ENCODE measurements at places on chromosomes 2 and 18.

DNA sequence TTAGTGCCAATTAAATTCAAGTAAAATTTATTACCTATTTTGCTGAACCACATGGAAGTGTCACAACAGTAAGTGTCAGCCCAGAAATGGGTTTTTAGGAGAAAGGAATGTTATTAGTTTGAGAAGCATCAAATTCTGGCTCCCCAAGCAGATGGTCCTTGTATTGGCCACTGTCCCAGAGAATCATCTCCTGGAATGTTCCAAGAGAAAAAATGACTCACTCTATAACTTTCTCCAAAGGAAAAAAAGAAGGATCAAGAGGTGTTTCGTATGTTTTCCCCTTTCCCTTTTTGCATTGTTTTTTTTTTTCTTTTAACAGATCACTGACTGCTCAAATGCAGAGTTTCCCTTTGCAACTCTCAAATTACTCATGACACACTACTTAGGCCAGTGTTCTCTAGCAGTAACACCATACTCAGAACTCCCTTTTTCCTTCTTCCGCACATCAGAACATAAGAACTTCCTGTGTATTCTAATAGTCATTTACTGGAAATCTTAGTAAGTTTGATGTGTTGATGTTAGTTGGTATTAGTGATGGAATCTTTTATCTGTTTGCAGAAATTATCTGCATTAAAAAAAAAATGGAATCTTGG is 390.3 kb downstream of the GPD2 start:
- DNase-seq = peak; percentile 87

DNA sequence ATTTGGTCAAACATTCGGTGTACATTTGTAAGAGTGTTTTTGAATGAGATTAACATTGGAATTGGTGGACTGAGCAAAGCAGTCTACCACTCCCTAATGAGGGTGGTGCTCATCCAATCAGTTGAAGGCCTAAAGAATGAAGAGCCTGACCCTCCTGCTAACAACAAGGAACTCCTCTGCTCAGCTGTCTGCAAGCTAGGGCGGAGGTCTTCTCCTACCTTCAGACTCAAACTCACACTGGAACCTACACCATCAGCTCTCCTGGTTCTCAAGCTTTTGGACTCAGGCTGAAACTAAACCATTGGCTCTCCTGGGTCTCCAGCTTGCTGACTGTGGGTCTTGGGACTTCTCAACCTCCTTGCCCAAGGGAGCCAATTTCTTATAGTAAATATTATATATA is 55.5 kb upstream of the NPAS2 start:
- DNase-seq = no peak

DNA sequence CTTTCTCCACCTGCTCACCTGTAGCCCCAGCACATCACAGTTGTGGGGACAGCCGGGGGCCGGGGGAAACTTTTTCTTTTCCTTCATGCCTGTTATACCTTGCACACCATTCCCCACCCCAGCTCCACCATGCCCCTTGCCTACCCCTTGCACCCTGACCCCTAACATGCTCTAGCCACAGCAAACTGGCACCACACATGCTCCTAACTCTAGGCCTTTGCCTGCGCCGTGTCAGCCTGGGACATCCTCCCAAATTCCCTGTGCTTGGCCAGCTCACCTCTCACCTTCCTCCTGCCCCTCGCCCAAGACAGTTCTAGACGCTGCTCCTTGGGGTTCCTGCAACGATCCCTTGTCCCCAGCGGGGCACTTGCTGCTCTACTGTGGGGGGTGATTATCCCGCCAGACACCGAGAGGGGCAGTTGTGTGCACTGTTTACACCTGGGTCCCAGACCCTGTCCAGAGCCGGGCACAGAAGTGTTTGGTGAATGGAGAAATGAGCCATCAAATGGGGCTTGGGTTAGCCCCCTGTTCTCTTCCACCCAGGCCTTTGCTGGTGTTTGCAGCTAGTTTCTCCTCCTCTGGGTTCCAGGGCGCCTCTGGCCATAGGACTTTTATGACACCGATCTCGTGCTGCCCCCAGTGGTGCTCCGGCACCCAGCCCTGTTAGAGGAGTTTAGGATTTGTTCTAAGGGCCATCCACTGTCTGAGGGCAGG is 129.8 kb downstream of the CTIF start:
- no peak for DNase-seq

DNA sequence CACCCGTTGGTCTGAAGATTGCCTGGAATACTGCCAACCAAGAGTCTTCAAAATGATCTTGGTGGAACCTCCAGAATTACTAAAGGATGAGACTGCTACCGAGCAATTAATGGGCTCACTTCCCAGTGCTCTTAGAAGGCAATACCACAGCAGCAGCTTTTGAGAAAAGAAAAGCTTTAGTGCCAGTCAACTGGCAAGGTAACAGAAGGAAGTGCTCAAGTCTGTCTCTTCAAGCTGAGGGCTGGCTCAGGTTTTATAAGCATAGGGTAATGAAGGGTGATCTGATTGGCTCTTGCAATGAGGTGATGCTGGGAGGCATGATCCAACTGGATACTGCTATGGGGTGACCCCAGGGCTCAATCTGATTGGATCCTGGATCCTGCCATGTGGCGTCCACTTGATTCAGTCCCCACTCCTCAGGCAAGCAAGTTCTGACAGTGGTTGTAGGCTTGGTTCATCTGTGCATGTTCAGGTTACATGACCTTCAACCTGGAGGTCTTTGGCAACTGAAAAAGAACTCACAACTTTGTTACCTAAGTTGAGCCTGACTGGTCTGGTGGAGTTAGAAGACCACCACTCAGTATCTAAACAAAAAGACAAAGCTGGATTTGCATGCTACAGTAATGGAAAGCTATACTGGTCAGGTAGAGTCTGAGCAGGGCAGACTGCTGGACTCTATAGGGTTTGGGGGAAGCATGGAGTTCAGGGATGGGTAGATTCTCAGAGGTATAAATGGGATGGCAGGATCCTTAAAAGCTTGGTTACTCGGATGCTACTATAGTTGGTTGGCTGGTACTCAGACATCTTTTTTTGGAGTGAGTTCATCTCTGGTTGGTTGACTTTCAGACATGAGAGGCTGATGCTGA is 14.0 kb upstream of the RIF1 start:
- no peak for DNase-seq

GRCh38 chr2:195590199-195590860 is 66.7 kb upstream of the SLC39A10 start:
- DNase-seq = no peak

DNA sequence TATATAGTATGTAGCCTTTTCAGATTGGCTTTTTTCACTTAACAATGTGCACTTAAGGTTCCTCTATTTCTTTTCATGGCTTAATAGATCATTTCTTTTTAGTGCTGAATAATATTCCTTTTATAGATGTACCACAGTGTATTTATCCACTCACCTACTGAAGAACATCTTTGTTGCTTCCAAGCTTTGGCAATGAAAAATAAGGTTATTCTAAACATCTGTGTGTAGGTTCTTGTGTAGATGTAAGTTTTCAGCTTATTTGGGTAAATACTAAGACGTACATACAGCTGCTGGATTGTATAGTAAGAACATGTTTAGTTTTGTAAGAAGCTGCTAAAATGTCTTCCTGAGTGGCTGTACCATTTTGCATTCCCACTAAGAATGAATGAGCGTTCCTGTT is 68.3 kb upstream of the RASGRP3 start:
- DNase-seq = no peak

DNA sequence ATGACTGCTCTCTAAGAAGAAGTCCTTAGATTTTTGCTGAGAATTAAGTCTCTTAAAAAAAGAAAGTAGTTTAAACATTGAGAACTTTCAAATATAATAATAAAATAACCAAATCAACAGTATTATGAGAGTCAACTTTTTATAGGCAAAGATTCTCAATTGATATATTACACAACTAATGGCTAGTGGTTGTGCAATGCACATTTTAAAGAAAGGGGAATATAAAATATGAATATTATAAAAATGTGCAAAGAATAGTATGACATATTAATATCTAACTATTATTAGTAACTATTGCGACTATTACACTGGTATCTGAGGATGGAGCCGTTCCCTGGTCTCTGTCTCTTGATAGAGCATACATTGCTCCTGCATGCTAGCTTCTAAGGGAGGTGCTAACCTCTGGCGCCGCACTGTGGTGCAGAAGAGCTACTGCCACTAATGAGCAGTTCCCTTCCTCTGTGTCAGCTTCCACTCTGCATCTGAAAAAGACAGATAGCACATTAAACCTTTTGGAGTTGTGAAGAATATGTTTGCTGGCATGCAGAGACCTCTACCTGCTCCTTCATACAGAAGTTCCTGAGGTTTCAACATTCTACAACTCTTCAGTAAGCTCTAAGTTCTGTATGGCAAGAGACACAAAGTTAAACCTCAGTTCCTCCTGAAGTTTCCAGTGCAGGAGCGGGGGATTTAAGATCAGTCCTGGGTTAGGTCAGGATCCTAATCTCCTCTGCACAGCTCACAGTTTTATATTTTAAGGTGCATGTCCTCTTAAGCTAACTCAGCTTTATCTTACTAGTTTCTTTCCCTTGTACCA is 3.5 kb upstream of the SLC9A2 start:
- peak; percentile 13 for DNase-seq

DNA sequence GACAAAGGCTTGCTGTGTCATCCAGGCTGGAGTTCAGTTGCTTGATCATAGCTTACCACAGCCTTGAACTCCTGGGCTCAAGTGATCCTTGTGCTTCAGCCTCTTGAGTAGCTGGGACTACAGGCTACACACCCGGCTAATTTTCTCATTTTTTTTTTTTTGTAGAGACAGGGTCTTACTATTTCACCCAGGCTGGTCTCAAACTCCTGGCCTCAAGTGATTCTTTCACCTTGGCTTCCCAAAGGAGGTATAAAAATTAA is 178.0 kb downstream of the MTCL1 start:
- DNase-seq = no peak

DNA sequence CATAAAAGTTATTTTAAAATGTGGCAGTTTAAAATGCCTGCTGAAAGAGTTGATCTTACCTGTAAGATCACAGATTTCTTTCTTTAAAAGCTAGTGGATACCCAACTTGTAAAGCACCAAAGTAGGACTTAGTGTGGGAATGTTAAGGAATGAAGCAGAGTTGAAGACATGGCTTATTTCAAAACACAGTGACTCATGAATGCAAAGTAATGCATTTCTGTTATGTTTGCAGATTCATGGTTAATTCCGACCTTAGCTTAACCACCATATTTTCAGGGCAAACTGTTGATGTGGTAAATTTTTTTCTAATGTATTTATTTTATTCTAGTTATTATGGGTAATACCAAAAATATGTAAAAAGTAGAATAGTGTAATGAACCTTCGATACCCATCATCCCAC is 206.8 kb upstream of the FOSL2 start:
- DNase-seq = peak; percentile 72

GRCh38 chr18:63074981-63075404 is 244.6 kb downstream of the BCL2 start:
- DNase-seq = no peak

- no peak for DNase-seq
These were observed 111.8 kb upstream of the SP3 start for GRCh38 chr2:174076975-174077374.

DNA sequence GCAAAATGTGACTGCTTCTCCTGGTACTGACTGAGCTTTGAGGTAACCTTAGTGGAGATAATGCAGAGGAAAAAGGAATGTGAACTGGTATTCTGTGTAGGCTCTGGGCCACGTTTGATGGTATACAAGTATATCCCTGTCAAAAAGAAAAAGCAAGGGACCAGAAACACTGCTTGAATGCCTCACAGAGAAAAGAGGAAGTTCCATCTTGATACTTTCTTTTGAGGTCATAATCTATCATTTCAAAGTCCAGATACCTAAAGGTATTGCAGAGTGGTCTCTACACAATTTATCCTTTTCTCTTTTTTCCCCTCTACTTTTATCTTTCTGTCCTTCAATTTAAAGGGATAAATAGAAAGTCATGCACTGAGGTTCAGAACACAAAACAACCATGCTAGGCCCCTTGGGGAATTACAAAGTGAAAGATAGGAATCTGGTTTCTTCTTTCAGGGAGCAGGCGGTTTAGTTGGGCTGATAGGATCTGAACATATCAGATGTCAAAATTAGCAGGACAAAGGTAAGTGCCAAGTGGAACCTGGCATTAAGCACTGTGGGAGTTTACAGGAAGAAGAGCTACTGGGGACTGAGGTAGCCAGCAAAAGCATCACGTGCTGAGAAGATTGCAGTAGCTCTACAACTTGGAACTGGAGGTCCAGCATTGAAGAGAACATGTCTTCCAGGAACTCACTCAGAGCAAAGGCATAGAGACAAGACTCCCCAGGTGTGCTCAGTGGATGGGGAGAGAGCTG is 121.2 kb downstream of the LYPD6 start:
- DNase-seq = no peak

DNA sequence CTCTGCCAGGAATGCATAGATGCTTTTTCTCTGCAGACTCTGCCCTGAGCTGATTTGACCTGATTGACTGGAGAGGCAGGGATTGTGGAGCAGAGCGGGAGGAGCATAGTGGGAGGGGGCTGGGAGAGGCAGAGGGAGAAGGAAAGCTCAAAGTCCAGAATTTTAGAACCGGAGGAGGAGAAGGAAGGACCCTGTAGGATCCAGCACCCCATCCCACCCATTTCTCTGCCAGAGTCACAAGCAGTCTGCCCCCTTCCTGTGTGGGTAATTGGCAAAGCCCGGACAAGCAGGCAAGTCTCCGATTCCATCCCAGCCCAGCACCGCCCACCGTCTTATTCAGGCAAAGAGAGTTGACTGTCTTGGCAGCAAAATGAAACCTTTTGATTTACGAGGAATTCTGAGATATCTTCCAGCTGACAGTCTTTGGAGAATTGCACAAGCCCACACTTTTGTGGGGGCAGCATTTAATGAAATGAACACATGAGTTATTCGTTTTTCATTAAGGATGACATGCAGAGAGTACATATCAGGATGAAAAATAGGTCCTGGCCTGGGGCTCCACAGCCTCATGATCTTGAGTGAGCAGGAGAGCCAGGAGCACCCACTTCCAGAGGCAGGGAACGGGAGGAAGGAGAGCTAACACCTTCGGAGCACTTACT is 103.1 kb downstream of the MCFD2 start:
- peak; percentile 98 for DNase-seq

DNA sequence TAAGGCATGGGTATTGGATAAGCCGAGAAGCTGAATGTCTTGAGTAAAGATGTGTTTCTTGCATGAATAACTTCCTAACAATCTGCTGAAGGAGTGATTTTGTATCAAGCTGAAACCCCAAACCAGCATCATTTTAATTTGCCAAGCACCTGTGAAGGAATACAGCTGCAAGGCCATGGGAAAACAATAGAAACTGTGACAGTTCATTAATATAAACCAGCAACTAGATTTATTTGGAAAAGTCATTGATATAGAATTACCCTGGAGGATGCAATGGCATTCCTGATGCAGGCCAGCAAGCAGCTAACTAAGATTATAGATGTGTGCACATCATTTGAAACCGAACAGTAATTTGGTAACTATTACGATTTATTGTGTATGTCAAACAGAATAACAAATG is 155.7 kb upstream of the TCF4 start:
- DNase-seq = no peak
